ENCODE measurements at places on chromosomes 16 and 17.
A peak's percentile ranks its signal among the peaks of the same experiment; 100 is the strongest.

GRCh38 chr16:56245197-56245596, 53.9 kb downstream of the GNAO1 start:
- no peak for DNase-seq

DNA sequence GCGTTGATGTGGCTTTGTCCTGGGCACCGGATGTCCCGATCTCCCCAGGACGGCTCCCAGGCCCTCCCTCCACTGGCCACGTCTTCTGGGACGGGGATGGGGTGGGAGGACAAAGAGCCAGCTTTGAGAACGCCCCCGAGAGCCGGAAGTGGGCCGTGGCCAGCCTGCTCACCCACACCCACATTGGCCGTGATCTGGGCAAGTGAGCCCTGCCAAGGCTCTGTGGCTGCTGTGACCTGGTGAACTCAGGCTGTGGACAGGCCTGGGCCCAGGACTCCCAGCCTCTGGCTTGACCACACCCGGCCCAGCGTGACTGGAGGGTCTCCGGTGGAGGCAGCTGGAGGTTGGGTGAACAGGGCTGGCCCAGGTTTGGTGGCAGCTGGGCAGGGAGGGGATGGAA, 3.3 kb downstream of the CDH15 start:
- DNase-seq: no peak

GRCh38 chr16:82880346-82880745, 253.6 kb downstream of the CDH13 start:
- DNase-seq: no peak

- no peak for DNase-seq
These were observed 53.1 kb downstream of the CLEC16A start for GRCh38 chr16:10997485-10997884.

- no peak for DNase-seq
These were observed 3.6 kb downstream of the FOXN1 start for GRCh38 chr17:28509789-28510188.

- peak; percentile 52 for DNase-seq
These were observed 5.8 kb upstream of the OGFOD3 start for GRCh38 chr17:82424001-82424862.

GRCh38 chr17:56602292-56603130, 9.0 kb downstream of the NOG start:
- DNase-seq: no peak

DNA sequence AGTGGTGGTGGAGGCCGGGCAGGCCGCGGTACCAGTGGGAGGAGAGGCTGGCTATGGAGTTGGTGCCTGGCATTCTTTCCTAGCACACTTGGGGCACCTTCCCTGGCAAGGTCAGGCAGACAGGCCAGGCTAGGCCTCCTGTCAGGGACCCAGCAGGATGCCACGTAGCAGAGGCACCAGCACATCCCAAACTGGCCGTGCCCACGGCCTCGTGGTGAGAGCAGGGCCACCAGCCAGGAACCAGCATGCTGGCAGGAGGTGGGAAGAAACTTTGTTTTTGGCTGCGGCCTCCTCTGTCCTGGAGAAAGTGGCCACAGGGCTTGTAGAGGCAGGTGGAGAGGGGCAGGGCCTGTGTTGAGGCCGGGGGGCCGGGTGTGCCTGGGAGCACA, 57.6 kb upstream of the CBFA2T3 start:
- no peak for DNase-seq

DNA sequence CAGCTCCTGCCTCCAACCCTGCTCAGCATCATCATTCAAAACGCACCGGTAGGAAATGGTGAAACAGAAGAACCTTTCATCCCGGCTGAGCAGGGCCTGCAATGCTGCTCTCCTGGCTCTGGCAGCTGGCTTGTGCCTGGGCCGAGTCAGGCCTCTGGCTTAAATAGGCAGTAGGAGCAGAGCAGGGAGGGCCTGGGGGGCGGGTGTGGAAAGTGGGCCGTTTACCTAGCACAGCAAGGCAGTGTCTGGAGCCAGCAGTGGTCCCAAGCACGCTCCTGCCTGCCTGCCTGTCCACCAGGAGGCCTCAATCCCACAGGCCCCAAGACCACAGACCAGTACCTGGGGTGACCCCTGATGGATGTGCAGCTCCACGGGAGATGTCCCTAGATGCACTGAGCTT, 59.3 kb downstream of the SMPD3 start:
- no peak for DNase-seq

DNA sequence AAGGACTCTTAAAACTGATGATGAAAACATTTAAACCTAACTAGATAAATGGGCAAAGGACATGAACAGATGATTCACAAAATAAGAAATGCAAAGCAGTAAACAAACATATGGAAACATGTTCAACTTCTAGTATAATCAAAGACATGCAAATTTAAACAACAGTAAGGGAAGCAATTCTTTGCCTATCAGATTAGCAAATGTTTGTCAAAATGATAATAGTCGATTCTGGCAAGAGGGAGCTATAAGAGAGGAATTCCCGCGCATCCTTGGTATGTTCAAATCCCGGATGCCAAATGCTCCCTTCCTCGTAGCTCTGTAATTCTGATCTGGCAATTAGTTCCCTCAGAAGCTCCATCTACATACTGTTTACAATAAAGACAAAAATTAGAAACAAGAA, 320.5 kb downstream of the PHKB start:
- DNase-seq: no peak

- no peak for DNase-seq
These were observed 929 bp downstream of the SLC25A11 start for GRCh38 chr17:4938688-4939545.

- DNase-seq: no peak
These were observed 117.1 kb downstream of the SEC14L1 start for GRCh38 chr17:77257596-77258458.

DNA sequence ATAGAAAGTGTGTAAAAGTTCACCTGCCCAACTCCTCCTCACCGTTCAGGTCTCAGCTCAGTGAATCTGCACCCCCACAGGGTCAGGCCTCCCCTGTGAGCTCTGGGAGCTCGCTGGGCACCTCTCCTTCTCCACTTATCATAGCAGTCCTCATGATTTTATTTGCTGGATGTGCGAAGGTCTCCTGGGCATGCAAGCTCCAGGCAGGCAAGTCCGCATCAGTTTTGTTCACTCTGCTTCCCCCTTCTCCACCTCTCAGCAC, 112.8 kb downstream of the ZNF423 start:
- no peak for DNase-seq

GRCh38 chr17:50909765-50910605, 43.8 kb upstream of the TOB1 start:
- DNase-seq: peak; percentile 74

DNA sequence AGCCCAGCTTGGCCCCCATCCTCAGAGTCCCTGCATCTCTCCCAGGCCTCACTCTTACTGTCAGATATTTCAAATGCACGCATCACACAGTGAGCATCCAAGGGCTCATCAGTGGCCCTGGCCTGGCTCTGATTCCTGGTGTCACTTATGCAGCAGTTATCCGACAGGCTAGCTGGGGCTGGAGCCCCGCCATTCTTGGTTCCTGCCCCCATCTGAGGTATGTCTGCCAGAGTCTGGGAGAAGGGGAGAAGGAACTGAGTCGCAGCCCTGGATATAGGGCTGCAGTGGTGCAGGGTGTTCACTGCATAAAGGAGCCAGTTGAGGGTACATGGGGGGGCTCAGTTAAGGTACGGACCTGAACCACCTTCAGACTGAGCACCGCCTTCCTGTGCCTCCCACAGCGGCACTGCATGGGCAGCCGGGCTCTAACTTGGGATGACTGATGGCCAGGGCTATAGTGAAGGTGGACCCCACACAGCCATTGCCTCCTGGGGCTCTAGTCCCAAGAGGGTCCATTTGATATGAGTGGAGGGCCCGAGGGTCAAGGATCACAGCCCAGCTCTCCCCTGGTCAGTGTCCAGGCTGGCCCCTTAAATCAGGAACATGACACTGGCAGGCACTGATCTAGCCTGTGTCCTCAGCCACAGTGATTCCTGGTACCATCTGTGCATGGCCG, 1.8 kb upstream of the RASD1 start:
- no peak for DNase-seq

DNA sequence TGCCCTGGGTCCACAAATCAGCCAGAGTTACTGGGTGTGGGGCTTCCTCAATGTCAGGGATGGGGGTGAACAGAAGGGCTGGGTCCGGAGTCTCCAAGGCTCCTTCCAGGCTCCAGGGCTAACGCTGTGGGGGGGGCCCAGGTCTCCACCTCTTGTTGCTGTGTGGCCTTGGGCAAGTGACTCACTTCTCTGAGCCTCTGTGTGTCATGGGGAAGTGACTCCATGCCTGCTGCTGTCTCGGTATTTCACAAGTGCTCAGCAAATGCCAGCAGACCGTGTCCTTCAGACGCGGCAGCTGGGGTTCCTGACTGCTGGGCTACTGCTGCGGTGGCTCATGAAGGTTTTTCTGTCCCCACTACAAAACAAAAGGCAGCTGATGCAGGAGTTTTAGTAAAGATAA, 26.6 kb downstream of the JPH3 start:
- no peak for DNase-seq

- DNase-seq: no peak
These were observed 73.7 kb upstream of the ZNF423 start for GRCh38 chr16:49929626-49930025.

DNA sequence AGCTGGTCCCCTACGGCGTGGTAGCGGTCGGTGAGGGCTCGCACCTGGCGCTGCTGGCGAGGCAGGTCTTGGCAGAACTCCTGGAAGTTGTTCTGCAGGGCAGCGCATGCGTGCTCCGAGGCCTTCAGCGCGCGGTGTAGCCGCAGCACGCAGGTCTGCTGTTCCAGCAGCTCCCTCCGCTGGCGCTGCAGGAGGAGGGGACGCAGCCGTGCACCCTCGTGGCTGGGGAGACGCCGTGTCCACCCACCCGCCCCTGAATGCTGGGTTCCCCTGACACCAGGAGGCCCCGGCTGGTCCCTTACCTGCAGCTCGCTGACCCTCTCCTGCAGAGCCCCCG, 12.2 kb downstream of the EVPL start:
- DNase-seq: no peak
